BJ (cell line): ENCODE measurements at places on chromosomes 7 and 10.

DNA sequence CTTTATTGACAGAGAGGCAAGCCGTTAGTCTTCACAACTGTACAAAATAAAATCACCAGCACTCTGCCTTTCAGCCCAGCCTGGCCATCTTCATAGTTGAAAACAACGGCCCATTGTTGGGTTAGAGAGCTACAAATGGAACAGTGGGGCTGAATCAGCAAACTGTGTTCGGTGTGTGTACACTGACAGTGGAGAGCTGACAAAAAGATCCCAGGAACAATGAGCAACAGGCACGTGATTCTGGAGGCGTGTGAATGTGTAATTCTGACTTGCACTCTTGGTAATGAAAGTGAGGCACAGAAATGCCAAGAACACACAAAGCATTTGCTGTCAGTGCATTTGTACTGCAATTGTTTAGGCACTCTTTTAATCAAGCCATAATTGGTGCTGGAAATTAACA lies 303.7 kb downstream of the WDR11 start:
- DNase-seq: no peak

DNA sequence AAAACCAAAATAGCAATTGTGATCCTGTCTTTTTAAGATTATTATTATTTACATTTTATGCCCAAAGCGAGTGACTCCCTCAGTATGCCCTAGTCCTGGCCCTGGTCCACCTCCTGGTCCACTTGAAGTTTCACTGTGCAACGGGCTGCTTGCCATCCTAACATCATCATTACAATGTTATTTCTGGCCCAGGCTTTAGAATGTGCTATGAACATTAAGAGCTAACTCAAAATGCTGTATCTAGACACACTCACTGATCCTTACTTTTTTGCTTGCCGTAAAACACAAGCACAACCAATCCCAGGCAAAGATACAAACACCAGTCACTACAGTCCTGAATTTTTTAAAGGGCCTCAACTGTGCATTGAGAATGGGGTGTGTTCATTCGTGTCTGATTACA lies 38.4 kb downstream of the RHOBTB1 start:
- no peak for DNase-seq

DNA sequence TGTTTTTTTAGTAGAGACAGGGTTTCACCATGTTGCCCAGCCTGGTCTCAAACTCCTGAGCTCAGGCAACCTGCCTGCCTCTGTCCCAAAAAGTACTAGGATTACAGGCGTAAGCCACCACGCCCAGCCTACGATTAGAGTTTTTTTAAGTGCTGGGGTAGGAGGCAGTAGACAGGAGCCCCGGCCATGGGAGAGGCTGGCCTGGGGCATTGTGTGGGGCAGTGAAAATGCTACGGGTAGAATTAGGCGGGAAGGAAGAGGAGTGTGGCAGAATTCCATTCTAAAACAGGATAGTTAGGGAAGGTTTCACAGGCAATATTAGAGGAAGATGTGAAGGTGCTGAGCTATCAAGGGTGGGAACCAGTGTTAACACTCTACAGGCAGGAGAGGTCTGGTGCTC lies 31.3 kb upstream of the FXYD4 start:
- no peak for DNase-seq

DNA sequence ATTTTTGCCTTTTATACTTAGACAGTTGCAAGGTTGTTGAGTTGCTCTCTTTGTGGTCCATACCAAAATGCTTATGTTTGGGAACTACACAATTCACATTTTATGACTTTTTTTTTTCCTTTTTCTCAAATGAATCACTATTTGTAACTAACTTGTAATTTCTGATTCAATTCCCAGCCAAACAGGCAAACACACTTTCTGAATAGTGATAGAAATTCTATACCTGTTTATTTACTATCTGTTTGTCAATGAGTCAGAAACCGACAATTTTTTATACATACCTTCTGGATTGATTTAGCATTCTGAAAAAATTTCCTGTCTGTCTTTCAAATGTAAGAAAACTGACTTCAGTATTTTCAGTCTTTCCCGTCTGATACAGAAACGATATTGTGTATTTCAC lies 69.1 kb downstream of the MBL2 start:
- no peak for DNase-seq

- no peak for DNase-seq
These were observed 676 bp downstream of the PLAC9 start for GRCh38 chr10:80133206-80133605.

GRCh38 chr10:44339218-44339617 lies 45.7 kb downstream of the CXCL12 start:
- DNase-seq: no peak

DNA sequence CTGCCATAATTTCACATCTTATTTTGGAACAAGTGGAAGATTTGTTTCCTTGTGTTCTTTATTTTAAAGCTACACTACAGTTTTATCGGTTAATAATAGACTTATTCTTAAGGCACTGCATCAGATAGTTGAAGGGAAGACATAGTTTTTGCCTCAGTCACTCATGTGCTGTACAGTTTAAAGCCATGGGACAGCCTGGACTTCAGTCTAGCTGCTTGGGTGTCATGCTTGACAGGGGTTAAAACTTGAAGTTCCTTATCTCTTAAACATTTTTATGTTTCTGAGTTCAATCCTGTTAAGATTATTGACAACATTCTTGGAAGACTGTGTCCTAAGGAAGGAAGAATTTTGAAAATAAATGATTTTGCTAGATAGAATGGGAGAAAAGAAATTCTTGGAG lies 49.7 kb downstream of the PPP1R9A start:
- DNase-seq: no peak

GRCh38 chr10:97023401-97024167 lies 162.2 kb downstream of the SLIT1 start:
- no peak for DNase-seq
